Aorta (tissue), 5 donors: ENCODE measurements at places on chromosomes 7 and 10. TPM values are rescaled to one million over a fixed set of nuclear protein-coding genes. Genes with fewer than 3 reads are reported as not detected.

Gene NRF1
- 23.4 TPM for total RNA-seq

Gene PALD1
- total RNA-seq: 11.5 TPM

Gene GHRHR
- 1.3 TPM for total RNA-seq

Gene AKR1C4
- not detected for total RNA-seq
